Activated T-helper 1 cell treated with Interleukin-2 at 50 U/mL for 16 hours (primary cell): ENCODE measurements at places on chromosomes 1 and 21.

- no peak for DNase-seq
Observed at GRCh38 chr1:228094432-228095016, 8.6 kb downstream of the C1orf35 start.

- DNase-seq, result no peak
Observed at GRCh38 chr1:3125078-3125477, 56.1 kb downstream of the PRDM16 start.

DNA sequence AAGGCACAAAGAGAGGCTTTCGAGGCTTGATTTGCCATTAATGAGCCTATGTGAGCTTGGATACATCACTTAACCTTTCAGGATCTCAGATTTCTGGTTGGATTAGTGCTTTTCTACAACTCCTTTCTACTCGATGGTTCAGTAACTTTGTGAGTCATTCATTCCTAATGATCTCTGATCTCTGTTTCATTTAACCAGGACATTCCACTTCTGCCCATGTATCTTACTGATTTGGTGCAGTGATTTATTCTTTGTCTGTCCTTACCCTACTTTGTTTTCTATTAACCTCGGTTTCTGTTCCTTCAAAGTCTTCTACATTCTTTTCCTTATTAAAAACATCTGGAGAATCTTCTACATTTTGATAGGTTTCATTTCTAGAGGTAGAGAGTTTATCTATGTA, 94.6 kb upstream of the ZBTB18 start:
- no peak for DNase-seq

GRCh38 chr1:96721053-96721415, 550 bp upstream of the PTBP2 start:
- no peak for DNase-seq

DNA sequence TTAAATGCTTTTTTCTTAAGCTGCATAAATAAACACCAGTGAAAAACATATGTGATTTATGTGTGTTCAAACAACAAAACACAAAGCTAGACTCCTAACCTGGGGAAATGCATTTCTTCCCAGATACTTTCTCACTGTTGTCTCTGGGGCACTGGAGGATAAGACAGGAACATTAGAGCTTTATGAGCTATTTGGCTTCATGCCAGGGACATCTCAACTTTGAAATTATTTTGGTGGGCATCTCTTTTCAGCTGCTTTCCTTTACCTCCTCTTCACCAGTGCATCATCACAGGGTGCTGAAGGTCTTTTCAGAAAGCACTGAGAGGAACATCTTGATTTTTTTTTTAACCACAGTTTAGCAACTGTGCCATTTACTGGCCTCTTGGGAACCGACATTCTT, 212.9 kb downstream of the DNM3 start:
- no peak for DNase-seq
